NK-92 treated with Interleukin-12 subunit alpha and Interleukin-12 subunit beta, amount 100 ng/mL, for 24 hours (cell line): ENCODE measurements at places on chromosomes 11 and 22.

GRCh38 chr11:124752471-124753102 is 532 bp upstream of the VSIG2 start:
- no peak for DNase-seq

DNA sequence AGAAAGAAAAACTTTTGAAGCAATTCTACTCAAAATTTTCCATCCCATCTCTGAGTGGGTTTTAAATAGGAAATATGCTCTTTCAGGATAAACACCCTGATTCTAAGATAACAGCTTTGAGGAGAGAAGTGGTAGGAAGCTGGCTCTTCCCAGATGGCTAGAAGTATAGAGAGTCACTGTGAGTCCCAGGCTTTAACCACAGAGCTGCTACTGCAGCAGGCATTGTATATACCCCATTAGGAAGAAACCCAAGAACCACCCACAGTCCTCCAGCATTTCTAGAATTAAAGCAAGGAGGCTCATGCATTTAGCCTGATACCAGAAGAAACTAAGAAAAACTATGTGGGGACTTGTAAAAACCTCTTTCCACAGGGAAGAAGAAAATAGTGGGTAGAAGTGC is 1405.6 kb upstream of the TENM4 start:
- no peak for DNase-seq

DNA sequence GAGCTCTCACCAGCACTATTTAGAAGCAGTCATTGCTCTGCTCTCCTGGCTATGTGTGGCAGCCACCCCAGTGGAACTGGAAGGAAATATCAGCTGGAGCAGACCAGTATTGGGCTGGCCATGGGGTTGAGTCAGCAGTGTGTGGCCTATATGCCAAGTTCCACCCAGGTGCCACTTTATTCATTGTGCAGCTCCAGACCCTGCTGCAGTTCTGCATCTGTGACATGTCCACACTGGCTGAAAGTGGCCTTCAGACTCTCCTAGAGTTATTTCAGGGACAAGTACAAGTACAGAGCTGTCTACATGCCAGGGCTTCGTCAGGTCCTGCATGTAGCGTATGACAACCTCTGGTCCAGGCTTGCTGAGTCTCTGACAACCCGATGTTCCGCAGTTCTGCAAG is 55.2 kb downstream of the CABIN1 start:
- no peak for DNase-seq

- no peak for DNase-seq
These were observed 281.3 kb downstream of the TTC28 start for GRCh38 chr22:28398355-28398754.

- DNase-seq: no peak
These were observed 106.0 kb downstream of the ADAMTS15 start for GRCh38 chr11:130554241-130555055.

GRCh38 chr11:73999581-74000306 is 9.1 kb downstream of the UCP3 start:
- DNase-seq: no peak
